ENCODE measurements at places on chromosomes 16 and 17.
A peak's percentile ranks its signal among the peaks of the same experiment; 100 is the strongest.

DNA sequence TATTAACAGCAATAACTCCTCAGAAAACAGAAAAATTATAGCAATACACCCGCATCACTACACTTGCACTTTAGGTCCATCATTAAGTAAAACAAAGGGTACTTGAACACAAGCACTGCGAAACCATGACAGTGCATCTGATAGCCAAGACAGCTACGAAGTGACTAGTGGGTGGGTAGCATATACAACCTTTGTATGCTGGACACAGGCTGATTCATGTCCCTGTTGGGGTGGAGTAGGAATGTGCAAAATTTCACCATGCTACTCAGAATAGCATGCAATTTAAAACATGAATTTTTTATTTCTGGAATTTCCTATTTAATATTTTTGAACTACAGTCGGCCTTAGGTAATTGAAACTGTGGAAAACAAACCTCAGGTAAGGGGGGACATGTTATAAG, 2414.1 kb downstream of the TP53TG3F start:
- no peak for DNase-seq

- DNase-seq: no peak
Observed at GRCh38 chr16:53565296-53565863, 62.4 kb upstream of the AKTIP start.

DNA sequence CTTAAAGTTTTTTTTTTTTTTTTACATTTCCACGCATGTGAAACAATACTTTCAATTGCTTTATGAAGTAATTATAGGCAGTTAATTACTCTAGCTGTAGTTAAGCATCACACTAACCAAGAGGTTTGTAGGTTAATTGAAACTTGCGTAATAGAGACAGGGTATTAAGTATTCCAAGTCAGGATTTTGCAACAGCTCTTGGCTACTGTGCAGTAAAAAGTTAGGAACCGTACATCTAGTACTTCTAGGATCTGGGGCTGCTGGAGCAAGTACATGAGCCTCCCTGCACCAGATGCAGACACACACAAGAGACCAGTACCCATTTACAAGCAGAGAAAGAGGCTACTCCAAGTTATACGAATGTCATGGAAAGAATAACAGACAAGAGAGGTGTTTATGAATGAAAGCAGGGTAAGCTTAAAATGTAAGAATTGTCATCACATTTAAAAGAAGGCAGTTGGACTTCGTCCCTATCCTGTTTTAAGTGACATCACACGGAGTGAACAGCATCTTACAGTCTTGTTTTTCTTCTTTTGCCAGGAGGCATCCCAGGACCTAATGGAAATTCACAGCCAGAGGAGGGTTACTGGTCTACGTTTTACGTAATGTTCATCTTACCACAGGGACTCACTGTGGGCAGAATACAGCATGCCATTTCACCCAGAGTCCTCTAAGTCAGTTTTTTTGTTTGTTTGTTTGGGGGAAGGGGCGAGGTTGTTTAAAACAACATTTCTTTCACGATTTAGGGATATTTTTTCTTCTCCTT, 379.6 kb upstream of the PSMD7 start:
- DNase-seq: no peak

- DNase-seq: no peak
Observed at GRCh38 chr17:27353033-27353460, 59.1 kb downstream of the WSB1 start.

DNA sequence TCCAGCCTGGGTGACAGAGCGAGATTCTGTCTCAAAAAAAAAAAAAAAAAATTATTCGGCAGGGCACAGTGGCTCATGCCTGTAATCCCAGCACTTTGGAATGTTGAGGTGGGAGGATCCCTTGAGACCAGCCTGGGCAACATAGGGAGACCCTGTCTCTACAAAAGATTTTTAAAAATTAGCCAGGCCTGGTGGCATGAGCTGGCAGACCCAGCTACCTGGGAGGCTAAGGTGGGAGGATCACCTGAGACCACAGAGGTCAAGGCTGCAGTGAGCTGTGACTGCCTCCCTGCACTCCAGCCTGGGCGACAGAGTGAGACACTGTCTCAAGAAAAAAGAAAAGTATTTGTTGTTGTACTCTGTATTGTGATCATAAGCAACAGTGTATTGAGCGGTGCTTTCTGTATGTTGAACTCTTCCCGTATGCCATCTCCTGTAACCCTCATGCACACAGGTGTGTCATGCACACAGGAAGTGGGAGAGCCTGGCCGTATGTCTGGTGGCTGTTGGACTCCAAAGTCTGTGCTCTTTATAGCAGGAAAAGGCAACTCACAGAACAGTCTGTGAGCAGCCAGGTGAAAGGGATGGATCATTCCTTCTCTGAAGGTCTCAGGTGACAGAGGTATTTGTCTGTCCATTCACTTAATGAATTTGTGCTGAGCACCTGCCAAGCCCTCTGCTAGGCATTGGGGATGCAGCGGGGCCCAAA, 17.1 kb downstream of the CDH1 start:
- DNase-seq: no peak

- DNase-seq: peak; percentile 12
Observed at GRCh38 chr17:69539781-69540319, 125.4 kb downstream of the MAP2K6 start.

GRCh38 chr17:47229535-47230443, 20.6 kb downstream of the MYL4 start:
- DNase-seq: peak; percentile 90

DNA sequence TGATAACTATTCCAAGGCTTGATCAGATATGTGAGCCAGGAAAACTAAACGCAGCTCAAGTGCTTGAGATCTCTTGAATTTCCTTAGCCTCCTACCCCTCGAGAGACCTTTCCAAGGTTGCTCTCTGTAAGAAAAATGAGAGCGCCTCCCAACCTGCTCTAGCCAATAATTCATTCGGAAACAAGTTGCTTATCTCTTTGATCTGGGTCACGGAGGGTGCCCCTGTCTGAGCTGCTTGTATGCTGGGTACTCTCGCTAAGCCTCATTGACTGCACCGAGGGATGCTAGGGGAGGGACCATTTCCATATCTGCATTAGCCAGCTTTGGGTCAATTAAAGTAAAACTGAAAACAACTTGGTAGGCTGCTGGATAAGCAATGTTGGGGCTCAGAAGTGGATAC, 70.1 kb upstream of the SHISA6 start:
- no peak for DNase-seq

GRCh38 chr16:69820926-69821541, 58.9 kb downstream of the WWP2 start:
- peak; percentile 89 for DNase-seq

GRCh38 chr17:51734462-51734861, 424.1 kb downstream of the CA10 start:
- DNase-seq: no peak

DNA sequence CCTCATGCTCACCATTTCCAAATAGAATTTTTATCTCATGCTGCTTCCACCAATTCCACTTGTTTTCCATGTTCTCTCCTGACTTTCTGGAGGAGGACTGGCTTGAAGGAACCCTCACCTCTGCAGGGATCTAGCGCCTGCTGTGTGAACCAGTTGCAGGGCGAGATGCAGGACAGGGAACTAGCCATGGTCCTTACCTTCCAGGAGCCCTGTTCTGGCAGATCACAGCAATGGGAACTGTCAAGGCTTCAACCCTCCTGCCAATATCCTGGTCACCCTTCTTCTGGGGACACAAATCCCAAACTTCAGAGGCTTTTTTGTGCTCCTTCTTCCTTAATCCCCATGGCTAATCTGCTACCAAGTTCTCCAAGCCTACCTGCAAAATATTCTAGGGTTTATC, 60.4 kb upstream of the MMP2 start:
- peak; percentile 60 for DNase-seq

DNA sequence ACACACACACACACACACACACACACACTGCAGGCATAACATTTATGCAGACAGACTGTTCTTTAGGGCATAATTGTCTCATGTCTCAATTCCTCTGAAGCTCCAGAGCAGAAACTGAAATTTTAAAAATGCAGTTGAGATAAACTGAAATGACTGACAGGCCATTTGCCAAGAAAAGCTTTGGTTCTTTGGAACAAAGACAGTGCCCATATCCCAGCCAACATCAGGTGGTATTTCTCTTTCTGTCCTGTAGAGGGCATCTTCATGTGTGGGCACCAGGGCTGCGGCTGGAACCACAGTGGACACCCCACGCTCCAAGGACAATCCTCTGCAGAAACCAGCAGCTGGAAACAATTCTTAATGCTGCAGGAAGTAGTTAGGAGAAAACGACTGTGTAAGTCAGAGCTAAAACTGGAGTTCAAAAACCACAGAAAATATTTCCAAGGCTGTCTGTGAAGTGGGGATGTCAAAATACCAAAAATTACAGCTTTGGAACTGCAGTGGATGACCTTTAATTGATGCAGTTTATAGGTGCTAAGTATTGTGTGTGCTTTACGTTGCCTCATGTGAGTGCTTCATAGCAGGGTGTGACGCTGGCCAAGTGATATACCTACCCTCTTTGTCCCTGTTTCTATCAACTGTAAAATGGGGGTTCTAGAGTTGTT, 10.6 kb upstream of the MEFV start:
- DNase-seq: peak; percentile 66

GRCh38 chr16:86195863-86196630, 297.1 kb downstream of the IRF8 start:
- DNase-seq: no peak

GRCh38 chr17:33639103-33639880, 346.2 kb upstream of the ASIC2 start:
- DNase-seq: no peak

DNA sequence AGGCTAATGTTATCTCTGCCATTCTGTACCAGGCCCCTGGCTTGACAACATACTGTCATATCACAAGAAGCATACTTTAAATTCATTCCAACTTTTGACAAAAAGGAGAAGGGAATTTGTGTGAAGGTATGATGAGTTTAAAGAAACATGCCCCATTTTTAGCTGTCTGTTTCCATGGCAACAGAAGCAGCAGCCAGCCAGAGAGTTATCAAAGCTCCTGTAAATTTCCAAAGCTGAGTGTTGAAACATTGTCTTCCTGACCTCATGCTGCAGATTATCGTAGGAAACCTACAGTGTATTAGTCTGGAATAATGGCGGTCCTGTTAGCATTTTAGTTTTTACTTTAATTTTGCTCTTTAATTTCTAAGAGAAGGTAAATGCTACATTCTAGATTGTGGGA, 124.9 kb downstream of the MRTFB start:
- DNase-seq: no peak

DNA sequence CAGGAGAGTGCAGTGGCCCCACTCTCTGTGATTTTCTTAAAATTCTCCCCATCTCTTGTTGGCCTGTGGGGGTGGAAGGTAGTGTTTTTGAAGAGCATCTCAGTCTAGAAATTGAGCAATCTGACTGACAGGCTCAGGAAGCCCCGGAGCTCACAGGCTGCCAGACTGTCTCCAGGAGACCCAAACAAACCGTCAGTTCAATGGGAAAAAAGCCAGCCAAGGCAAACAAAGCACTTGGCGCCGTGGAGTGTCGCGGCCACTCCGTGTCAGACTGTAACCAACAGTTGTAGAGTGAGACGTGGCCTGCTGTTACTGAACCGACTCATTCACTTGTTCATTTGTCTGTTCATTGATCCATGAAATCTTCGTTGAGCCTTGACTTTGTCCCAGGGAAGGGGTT, 33.7 kb downstream of the RGS9 start:
- DNase-seq: no peak

DNA sequence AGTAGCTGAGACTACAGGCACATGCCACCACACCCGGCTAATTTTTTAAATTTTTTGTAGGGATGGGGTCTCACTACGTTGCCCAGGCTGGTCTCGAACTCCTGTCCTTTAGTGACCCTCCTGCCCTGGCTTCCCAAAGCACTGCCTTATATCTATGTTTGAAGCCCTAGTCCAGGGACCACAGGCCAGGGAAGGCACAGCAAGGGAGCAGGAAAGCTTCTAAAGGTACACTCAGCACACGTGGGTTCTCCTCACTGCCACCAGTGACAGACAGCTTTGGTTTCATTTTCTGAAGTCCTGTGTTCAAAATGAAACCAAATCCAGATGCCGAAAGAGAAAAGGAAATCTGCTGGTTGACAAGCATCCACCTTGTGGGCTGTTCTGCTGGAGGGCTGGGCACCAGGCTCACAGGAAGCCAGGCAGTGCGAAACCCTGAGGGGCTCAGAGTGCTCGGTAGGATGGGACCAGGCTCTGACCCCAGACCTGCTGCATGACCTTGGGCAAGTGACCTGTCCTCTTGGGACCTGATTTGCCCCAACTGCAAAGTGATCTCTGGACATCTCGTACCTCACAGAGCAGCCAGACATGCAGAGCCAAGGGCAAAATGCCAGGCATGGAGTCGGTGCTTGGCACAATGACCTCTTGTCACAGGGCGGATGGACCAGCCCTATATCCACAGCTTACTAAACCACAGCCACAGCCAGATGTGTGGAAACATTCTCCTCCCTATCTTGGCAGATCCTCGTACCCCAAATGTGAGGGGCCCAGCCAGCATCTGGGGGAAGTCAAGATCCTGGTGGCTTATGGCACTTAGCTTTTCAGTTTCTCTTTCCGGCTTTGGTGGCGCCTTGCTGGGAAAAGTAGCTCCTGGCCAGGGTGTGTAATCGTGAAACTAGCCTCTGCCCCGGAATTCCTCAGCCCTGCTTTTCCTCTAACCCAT, 2.8 kb upstream of the SOCS1 start:
- DNase-seq: peak; percentile 41

- no peak for DNase-seq
Observed at GRCh38 chr17:40777459-40777858, 4.9 kb downstream of the KRT27 start.

DNA sequence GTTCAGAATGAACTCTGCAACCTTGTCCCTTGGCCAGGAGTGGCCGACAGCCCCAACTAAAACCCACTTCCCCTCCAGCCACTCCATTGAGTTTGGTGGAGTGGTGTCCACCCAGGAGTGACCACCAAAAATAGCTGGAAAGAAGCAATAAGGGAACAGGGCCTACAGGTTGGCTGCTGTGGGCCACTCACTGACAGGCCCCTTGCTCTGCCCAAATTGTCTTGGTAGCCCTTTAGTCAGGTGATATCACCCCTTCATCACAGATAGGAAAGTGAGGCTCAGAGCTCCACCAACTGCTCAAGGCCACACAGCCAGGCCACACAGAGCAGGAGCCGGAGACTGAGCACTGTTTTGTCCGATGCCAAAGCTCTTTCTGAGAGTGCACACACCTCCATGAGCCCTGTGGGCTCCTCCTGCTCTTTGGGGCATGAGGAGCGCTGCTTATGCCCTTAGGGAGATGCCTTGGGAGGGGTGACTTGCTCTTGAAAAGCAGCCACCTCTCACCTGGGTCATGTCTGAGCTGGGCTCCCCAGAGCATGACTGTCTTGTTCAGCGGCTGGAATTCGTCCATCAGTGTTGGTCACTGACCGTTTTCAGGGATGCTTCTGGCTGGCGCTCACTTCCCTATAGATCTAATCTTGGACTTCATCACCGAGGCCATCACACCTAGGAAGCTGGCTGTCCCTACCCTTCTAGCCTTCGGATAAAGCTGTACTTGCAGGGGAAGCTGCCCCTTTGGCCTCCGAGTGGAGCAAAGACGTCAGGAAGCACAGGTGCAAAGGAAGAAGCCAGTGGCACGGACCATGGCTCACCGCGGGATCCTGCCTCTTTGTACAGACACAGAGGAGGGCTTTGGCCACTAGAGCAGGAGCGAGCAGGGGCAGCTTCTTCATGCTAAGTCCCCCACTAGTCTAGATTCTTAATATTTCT, 186.0 kb upstream of the ZNF469 start:
- DNase-seq: no peak

GRCh38 chr17:50265212-50265611, 9.1 kb upstream of the TMEM92 start:
- DNase-seq: no peak
